MG63 (cell line): ENCODE measurements at places on chromosomes 12 and 14.

DNA sequence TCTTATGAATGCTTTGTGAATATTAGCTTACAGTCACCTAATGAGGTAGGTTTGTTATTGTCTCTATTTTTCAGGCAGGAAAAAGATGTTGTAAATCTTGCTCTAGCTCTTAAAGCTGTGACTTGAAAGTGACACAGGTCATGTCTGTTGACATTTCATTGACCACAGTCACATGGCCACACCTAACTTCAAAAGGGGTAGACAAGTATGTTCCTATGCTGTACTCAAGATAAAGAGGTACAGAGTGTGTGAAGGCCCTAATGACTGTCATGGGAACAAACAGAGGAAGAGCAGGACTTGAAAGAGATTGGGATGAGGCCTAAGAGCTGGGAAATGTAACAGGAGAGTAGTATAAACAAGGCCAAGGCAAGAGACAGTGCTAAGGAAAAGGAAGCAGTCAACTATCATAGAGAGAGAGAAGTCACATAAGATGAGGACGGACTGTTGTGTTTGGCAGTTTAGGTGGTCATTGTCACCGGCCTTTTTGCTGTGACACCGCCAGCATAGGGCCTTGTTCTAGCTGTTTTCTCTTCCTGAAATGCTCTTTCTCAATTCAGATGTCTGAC lies 181.0 kb downstream of the CFAP54 start:
- no peak for DNase-seq

DNA sequence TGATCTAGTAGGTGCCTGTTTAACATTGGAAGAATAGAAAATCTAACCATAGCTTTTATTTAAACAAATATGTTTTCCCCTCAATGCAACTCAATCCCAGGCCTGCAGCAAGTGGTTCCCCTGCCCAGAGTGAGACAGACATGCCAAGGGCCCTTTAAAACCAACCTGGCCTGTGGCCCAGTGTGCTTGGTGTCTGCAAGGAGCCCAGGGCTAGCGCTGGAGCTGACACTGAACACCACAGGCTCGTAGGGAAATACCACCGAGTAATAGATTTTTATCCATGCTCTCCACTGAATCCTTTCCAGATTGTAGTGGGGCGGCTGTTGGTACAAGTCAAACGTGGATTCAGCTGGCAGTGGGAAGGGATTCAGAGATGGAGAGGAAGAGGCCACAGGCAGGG lies 95.6 kb upstream of the NRXN3 start:
- peak; percentile 68 for DNase-seq

DNA sequence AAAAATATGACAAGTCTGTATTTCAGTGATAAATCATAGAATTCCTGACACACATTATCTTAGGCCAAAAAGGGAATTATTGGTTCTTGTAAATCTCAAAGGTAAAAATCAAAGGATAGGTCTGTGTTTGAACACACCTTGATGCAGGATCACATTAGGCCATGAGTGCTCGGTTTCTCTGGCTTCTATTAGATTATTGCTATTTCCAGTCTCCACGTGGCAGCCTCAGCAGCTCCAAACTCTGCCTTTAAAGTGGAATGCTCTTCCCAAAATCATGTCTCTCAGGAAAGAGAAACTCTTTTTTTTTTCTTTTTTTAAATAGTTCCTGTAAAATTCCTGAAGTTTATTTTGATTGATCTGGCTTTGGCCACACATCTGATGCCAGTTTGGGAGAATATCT lies 105.6 kb upstream of the FRMD6 start:
- no peak for DNase-seq

DNA sequence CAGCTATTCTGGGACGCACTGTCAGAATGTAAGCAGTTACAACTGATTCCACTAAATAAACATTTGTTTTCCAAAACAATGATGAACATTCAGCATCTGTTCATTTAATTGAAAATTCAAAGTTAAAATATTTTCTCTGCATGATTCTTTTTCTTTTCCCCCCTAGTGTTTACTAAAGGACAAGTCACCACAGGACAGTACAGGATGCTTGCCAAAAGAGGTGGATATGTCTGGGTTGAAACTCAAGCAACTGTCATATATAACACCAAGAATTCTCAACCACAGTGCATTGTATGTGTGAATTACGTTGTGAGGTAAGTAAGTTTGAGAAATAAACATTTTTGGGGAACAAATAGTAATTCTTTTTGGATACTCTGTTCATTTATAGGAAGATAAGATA lies 28.2 kb upstream of the SNAPC1 start:
- no peak for DNase-seq

- DNase-seq = no peak
Observed at GRCh38 chr12:124805876-124806668, 57.6 kb downstream of the SCARB1 start.

- DNase-seq = no peak
Observed at GRCh38 chr12:31325524-31325875, 450 bp downstream of the SINHCAF start.

DNA sequence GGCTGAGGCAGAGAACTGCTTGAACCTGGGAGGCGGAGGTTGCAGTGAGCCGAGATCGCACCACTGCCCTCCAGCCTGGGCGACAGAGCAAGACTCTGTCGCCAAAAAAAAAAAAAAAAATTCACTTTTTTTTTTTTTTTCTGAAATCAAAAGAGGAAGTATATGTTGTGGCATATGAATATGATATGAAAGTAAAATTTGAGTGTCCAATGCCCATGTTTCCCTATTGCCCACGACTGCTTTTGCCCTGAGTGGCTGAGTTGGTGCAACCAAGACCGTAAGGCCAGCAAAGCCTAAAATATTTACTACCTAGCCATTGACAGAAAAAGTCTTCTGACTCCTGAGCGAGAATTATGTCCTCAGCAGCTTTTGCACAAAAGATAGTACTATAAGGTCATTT lies 101.7 kb upstream of the PARP11 start:
- DNase-seq = no peak

DNA sequence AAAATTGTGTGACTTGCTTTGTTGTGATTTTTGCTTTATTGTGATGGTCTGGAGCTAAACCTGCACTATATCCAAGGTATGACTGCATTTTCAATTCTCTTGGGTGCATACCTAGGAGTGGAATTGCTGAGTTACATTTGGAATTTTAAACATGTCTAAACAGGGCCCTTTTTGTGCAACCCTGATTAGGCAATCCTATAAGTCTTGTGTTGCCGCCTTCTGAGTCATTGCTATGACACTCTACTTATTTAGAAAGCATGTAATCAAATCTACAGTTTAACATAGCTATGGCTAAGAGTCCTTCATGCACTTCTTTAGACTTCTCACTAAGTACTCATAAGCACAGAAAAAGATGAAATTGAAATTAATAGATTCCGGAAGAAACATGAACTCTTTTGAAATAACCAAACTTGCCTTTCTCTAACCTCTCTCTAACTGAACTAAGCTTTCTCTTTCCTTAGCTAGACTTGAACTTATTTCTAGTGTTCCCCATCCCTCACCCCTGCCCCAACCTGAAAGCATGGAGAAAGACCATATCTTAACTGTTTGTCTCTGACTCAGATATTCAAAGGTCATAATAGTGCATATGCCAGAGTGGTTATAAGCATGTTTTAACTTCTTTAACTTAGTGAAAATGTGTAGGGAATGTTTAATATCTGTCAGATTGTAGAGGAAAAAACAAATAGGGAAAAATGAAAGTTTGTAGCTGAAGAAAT lies 203.0 kb downstream of the SNAPC1 start:
- DNase-seq = no peak

- DNase-seq = no peak
Observed at GRCh38 chr14:80930095-80930494, 11.4 kb downstream of the CEP128 start.

- peak; percentile 49 for DNase-seq
Observed at GRCh38 chr12:29611906-29612305, 114.4 kb upstream of the OVCH1 start.

- DNase-seq = no peak
Observed at GRCh38 chr12:45547822-45548221, 181.7 kb upstream of the ARID2 start.

DNA sequence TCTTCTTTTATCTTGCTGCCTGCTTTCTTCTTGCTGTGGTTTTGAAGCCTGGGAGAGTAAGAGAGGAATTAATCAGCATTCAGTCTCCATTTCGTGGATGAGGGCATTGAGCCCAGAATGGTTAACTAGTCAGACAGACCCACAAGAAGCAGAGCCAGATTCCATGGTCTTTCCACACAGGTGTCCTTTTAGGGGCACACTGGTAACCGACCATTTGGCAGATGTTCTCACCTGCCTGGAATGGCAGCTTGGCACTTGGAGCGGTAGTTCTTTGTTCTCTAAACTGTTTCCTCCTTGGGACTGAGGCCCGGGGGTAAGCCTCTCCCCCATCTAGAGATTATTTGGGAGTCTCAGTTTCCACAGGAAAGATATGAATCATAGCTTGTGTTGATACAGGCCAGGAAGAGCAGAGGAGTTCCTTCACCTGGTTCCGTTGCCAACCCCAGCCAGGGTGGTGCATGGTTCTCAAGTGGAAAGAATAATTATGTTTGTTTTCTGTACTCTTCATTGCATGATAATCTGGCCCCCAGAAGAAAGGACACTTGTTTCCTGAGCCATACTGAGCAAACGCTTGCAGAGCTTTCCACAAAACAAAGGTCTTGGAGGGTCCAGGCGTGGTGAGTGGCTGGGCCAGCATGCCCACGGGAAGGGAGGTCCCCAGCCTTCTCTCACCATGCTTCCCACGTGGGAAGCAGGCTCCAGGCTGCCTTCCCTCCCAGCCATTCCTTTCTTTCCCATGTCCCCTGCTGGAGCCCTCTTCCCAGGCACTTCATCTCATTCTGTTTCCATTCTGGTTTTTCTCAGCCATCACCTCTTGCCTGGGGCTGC lies 2.0 kb upstream of the KRT75 start:
- DNase-seq = peak; percentile 34
